Retinal pigment epithelial cell (primary cell): ENCODE measurements at places on chromosomes 12 and 14.

- DNase-seq: no peak
Measured at GRCh38 chr14:92506231-92506630, 7.3 kb upstream of the RIN3 start.

DNA sequence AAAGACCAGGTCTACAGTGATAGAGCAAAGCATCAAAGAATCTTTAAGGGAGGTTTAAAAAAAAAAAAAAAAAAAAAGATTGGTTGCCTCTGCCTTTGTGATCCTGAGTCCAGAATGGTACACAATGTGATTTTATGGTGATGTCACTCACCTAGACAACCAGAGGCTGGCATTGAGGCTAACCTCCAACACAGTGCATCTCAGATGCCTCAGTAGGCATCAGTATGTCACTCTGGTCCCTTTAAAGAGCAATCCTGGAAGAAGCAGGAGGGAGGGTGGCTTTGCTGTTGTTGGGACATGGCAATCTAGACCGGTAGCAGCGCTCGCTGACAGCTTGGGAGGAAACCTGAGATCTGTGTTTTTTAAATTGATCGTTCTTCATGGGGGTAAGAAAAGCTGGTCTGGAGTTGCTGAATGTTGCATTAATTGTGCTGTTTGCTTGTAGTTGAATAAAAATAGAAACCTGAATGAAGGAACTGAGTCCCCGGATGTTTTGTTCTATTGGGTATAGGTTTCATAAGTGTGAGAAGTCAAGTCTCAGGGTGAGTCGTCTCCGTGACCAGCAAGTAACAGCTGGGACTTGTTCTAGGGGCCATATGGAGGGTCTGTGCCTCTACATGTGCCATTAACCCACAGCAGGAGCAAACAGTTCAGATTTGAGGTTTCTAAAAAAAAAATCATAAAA lies 9.3 kb downstream of the PEBP1 start:
- no peak for DNase-seq

GRCh38 chr14:61628016-61628725 lies 67.1 kb upstream of the HIF1A start:
- DNase-seq: no peak

DNA sequence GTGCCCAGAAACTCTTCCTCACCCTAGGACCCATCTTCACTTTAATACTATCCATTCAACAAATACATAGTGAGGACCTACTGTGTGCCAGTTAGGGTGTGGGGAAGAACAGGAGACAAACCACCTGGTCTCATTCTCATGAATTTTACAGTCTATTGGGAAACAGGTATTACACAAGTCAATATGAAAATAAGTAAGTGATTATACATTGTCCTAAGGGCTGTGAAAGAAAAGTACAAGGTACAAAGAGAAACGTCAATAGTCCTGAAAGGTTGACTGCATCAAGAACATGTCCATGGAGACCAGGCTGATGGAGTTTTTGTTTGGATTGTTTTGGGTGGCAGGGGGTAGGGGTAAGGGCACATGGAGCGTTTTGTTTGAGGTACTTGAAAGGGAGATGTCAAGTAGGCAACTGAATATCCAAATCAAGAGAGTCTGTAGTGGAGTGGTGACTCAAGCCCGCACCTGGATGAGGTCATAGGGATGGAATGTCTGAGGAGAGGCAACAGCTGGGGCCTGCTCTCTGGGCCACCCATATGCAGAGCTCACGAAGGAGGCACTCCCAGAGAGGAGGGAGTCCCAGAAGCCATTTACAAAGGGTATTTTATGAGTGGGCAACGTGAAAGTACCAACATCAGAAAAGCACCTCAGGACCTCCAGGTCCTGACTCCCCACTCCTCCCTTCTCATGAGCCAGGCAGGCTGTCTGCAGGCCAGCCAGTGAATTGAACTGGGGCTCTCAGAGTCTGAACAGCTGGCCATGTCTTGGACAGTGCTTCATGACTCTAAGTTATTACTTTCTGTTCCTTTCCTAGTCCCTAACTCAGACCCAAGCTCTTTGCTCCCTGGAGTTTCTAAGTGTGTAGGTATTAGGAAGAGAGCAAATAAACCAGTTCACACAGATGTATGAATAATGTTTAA lies 272.0 kb downstream of the ZFP36L1 start:
- DNase-seq: no peak

GRCh38 chr12:15453613-15454012 lies 131.3 kb downstream of the PTPRO start:
- no peak for DNase-seq

DNA sequence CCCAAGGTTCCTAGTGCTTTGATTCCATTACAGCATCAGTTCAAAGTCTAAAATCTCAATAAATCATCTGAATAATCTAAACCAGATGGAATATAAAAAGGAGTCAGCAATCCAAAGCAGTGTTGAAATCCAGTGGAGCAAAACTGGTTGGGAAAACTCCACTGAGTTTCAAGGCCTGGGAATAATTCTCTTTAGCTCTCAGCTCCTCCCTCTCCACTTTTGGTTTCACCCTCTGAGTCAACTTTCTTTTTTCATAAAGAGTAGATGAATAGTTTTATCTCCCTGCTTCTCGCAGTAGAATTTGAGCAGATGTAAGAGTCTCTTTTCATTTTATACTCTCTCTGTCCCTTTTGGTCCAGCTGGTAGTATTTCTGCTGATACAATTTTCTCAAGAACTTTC lies 338.6 kb downstream of the APAF1 start:
- no peak for DNase-seq

DNA sequence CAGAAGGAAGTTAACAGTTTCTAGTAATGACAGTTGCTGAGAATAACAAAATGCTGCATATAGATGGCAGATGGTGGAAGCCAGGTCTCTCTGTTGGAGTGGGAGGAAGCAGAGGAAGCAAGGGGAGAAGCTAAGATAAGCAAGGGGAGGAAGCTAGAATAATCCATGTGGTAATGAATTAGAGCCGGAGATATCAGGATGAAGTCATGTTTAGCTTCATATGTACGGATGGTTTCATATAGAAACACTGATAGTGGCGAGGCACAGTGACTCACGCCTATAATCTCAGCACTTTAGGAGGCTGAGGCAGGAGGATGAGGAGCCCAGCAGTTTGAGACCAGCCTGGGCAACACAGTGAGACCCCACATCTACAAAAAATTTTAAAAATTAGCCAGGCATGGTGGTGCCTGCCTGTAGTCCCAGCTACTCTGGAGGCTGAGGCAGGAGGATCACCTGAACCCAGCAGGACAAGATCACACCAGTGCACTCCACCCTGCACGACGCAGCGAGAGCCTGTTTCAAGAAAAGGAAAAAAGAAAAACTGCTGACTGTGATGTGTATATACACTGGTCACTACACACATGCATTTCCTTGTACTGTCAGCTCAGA lies 49.2 kb downstream of the ANAPC7 start:
- no peak for DNase-seq

DNA sequence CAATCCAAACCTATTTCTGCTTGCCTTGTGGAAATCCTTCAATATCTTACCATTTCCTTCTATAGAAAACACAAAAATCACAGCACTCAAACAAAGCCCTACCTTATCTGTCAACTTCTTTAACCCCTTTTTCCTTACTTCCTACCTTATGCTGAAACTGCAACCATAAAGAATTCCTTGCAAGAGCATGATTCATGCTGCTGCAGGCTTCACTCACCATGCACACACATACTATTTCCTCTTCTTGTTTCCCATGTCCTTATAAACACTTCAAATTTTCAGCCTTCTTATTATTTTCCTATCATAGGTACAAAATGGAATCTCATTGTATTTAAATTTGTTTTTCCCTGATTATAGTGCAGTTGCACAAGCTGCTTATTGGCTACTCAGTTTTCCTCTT lies 23.3 kb downstream of the LMNTD1 start:
- DNase-seq: no peak

DNA sequence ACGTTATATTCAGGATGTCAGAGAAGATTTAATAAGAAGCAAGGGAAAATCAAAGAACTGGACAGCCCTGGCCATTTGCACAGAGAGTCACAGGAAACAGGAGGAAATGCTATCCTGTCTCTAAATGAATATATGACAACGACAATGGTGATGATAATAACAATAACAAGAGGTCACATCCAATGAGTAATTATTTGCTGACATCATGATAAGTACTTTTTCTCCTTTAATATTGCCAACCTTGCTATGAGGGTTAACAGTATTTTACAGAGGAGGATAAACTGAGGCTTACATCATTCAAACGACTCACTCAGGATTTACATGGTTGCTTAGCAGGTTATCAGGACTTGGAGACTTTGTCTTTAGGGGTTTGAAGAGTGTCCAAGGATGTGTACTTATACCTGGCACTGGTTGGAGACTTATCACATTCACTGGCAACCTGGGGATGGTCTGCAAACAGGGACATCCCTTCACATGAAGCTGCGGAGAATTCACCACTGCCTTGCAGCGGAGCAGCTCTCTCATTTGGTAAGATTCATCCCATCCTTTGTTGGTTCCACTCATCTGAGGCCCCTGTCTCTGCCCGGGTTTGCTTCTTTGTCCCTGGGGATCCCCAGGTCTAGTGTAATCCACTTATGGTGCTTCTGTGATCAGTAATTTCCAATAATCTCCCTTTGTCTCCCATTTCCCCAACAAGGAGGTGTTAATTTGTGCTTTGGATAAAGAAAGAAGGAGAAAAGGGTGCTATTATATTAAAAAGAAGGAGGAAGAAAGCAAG lies 637.8 kb downstream of the BCL11B start:
- no peak for DNase-seq

- DNase-seq: no peak
Measured at GRCh38 chr14:60656686-60657455, 7.6 kb upstream of the SIX1 start.

DNA sequence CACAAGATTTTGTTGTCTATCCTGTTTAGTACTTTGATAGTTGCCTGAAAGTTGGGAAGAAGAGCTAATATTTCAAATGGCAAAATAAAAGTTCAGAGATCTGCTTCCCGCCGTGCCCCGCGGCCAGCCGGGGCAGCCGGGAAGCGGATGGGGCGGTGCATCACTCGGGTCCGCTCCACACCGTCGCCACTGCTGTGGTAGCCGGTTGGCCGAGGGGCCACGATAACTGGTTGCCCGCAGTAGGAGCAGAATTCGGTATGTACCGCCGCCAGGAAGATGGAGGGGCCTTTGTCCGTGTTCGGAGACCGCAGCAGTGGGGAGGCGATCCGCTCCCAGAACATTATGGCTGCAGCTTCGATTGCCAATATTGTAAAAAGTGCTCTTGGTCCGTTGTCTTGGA lies 427.2 kb upstream of the PDE3A start:
- DNase-seq: no peak

GRCh38 chr12:92134638-92135274 lies 10.9 kb downstream of the BTG1 start:
- no peak for DNase-seq

DNA sequence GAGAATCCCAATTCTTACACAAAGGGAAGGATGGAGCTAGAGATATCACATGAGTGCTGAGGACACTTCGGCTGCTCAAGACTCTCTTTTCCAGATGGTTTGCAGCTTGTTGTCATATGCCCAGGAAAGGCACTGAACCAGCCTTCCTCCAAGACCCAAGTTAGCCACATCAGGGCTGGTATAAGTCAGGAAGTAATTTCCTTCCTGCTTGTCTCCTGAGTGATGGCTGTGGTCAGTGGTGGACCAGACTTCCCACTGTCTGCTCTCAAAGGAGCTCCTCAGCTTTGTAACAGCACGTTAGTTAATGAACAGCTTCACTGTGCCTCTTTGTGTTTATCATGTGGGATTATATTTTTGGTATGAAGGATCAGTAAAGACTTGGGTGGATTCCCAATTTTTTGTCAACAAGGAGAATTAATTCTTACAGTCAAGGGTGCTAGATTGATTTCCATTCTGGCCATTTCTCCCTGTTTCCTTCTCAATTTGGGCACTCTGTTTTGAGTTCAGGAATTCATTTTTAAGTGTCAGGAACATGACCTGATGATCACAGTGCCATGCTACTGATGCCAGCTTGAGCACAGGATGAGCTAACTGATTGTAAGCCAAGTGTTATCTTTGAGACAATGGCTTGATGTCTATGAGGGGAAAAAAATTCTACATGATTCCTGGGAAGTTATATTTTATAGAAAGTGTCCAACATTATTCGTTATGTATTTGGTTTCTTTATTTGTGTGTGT lies 145.8 kb downstream of the GCH1 start:
- DNase-seq: no peak

DNA sequence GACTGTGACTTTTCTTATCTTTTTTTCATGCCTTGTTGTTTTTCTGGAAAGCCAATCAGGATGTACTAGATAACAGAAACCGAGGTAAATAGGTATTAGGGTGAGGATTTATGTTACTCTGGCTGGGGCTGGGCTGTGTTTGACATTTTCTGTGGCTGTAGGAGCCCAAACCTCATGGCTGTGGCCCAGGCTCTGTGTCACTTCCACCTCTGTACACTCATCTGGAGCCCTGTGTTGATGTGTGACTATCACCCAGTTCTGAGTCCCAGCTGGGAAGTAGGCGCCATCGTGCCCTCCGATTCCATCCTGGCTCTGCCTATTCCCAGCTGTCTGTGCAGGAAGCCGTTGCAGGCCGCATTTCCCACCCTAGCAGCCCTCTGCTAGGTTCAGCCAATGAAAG lies 1.6 kb upstream of the HHIPL1 start:
- DNase-seq: no peak

GRCh38 chr14:26626256-26626655 lies 28.4 kb upstream of the NOVA1 start:
- DNase-seq: no peak

DNA sequence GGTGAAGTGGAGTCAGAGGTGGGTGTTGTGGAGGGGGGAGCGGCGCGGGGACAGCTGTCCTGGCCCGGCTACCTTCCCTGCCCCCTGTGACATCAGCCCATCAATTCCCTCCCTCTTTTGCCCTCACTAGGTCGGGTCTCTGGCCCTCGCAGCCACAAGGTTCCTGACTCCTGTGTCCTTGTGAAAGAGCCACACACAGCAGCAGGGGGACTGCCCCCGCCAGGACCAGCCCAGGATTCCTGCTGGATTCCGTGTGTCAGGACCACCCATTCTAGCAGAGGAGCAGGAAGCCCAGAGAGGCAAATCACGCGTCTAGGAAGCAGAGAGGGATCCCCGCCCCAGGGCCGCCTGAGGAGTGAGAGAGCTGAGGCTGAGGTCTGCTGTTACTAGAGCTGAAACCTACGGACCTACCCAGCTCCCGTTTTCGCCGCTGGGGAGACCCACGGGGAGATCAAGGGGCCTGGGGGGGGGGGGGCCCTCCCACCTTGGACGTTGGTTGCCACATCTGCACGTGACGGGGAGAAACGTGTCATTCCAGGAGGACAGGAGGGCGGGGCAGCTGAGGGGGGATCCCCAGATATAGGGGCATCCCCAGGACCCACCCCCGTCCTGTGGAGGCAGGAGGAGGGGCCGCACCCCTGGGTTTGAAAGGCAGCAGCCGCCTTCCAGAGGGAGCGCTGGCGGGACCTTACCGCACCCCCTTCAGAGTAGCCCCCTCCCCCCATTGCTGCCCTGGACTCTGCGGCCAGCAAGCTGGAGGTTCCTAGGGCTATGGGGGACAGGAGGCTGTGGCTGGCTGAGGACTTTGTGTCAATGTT lies 12.5 kb upstream of the INF2 start:
- DNase-seq: no peak

- no peak for DNase-seq
Measured at GRCh38 chr12:121250359-121250758, 40.4 kb downstream of the P2RX4 start.
